Activated CD4-positive, alpha-beta T cell treated with anti-CD3 and anti-CD28 coated beads, Interleukin-2, Interleukin-6, amounts not matched to agents 100 ng/mL and 50 ng/mL, durations not matched to agents 16 hours and 8 hours (primary cell): ENCODE measurements at places on chromosomes 13 and 19.

DNA sequence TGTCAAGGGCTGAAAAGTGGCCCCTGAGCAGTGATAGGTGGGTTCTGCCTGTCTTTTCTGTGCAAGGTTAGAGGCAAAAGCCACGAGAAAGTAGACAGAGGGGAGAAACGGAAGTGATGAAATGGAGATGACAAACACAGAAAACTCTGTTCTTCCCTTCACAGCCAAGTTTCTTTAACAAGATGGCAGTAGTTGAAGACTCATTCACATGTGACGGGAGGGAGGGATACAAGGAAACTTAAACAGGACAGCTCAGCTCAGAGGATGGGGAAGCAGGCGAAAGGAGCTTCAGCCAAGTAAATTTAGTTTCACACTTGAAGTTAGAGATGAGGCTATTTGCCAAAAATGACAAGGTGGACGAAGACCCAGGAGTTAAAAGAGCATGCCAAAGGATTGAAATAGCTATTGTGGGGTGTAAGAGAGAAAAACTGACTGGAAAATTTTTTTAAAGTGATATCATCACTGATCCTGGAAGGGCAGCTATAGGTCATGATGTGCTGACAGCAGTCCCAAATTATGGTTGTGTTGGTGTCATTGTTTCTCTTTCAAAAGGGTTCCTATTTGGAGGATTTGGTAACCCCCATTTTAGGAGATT lies 347.9 kb downstream of the EFNB2 start:
- no peak for DNase-seq

DNA sequence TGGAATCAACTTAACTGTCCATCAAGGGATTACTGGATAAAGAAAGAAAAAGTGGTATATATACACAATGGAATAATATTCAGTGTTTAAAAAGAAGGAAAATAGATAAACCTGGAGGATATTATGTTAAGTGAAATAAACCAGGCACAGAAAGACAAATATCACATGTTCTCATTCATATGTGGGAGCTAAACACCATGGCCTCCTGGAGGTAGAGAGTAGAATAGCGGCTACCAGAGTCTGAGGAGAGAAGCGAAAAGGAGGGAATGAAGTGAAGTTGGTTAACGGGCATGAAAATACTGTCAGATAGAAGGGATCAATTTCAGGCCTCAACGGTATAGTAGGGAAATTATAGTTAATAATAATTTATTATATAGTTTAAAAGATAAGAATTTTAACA lies 147.5 kb upstream of the OBI1 start:
- peak; percentile 12 for DNase-seq

- DNase-seq: peak; percentile 17
Observed at GRCh38 chr19:7294558-7295212, 471 bp upstream of the INSR start.

DNA sequence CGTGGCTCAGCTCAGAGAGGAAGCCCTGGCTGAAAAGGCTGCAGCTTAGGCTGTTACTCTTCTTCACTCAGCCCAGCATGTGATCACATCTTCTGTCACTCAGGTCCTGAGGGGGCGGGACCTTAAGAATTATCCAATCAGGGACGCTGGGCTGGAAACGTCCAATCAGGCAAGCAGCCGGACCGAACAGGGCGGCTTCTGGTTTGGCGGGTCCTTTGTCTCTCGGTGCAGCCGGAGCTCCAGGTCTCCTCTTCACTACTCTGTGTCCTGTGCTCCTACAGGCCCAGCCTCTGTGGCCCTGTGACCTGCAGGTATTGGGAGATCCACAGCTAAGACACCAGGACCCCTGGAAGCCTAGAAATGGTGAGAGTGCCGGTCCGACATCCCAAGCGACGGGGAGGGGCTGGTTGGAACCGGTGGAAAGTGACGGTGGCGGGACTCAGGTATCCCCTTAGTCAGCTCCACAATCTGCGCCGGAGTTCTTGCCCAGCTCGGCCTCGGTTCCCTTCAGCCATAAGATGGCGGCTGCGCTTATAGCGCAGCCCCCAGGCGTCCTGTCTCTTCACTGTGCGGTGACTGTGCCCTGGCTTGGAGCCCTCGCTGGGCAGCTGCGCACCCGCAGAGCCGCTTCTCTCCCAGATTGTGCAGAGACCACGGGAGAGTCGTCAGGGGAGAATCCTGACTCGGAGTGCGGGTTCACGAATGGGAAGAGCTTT lies at the start of gene ZNF93:
Gene ZNF93 (plus strand): TSS at position 218 of the 716 bp plus-strand sequence. CDS start 143 bp downstream, at position 361.
- DNase-seq: peak; percentile 89

GRCh38 chr13:93956426-93956825 lies 523.1 kb downstream of the DCT start:
- DNase-seq: no peak

- DNase-seq: no peak
Observed at GRCh38 chr13:50691681-50692263, 151.7 kb downstream of the DLEU7 start.

DNA sequence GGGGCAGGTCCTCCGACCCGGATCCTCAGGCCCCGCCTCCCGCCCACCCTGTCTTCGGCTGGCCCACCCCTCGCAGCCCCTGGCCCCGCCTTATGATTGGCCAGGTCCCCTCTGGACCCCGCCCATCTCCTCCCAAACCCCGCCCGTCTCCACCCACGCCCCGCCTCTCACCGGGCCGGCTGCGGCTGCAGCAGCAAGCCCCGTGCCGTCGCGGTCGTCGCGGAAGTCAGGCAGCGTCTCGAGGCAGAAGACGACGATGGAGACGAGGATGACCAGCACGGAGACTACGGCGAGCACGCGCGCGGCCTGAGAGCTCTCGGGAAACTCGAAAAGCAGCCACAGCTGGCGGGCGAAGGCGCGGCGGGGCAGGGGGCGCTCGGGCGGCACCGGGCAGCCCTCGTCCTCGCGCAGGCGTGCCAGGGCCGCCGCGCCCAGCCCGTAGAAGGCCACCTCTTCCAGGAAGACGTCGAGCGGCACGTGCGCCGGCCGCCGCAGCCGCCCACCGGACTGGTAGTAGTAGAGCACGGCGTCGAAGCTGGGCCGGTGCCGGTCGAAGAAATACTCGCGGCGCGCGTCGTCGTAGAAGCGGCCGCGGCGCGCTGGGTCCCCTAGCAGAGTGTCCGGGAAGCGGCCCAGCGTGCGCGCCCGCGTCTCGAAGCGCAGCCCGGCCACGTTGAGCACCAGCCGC lies 495 bp downstream of the KCNA7 start:
- peak; percentile 19 for DNase-seq

- DNase-seq: no peak
Observed at GRCh38 chr13:100546713-100547405, 41.7 kb downstream of the GGACT start.

DNA sequence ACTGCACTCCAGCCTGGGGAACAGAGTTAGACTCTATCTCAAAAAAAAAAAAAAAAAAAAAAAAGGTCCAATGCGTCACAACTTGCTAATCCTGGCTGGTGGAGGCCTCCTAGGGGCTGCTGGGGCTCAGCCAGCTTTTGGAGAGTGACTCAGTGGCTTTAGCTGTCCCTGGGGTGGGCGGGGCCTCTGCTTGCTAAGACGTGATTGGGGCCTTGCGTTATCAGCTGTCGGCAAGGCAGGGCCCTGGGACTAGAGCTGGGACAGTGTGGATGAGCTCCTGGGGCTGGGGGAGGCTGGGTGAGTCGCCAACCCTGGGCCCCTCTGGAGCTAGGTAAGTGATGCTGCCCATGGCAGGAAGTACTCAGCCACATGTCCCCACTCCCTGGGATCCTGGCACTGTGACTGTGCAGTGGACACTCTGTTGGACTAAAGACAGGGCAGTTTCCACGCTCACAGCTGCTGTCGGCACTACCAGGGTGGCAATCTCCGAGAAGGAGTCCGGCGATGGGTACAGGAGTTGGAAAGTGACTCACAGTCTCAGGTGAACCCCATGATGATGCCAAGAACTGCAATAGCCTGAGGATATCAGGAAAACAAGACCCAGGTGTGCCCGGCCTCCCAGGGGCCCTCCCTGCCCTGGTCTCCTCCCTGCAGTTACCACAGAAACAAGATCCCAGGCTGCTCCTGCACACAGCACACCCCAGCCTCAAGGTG lies 32.2 kb downstream of the F2RL3 start:
- DNase-seq: no peak

GRCh38 chr19:32097620-32098019 lies 247.8 kb upstream of the ZNF507 start:
- no peak for DNase-seq

DNA sequence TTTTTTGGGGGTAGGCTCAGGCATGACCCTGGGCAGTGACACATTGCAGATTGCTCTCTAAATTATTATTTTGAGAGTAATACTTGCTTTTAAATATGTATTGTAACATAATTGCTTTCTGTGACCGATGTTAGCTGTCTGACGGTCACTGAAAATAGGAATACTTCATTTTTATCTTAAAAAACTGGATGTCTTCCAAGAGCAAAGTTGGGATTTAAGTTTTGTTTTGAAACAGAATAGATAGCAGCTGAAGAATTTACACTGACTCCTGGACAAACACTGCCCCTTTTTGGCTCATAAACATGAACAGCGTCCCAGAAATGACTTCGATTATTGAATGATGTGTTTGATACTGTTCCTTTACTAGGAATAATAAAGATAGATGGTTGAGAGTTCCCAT lies 535.9 kb downstream of the GPC5 start:
- no peak for DNase-seq
